ENCODE measurements at places on chromosomes 4 and X.

DNA sequence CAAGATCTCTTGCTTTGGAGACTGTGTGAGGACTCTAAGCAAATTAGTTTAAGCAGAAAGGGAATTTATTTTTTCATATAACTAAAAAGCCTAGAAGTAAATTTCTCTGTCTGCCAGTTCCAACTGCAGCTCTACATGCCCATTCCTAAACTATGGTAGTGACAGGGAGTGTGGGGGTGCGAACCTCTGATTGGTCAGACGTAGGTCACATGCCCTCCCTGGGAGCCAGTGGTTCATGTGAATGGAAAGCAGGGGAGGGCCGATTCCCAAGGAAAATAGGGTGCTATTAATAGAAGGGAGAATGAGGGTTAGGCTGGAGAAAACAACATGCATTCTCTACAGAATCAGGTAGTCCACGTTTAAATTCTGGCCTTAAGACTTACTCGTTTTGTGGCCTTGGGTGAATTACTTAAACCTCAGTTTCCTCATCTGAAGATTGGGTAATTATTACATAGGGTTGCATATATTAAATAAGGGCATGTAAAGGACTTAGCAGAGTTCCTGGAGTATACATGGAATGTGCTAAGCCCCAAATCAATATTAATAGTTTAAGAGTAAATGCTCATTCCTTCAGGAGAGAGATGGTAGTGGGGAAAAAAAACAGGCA, 7.2 kb downstream of the RAB33B start:
- no peak for DNase-seq

- no peak for DNase-seq
These were observed 10.3 kb upstream of the P2RY10 start for GRCh38 chrX:78934866-78935265.

DNA sequence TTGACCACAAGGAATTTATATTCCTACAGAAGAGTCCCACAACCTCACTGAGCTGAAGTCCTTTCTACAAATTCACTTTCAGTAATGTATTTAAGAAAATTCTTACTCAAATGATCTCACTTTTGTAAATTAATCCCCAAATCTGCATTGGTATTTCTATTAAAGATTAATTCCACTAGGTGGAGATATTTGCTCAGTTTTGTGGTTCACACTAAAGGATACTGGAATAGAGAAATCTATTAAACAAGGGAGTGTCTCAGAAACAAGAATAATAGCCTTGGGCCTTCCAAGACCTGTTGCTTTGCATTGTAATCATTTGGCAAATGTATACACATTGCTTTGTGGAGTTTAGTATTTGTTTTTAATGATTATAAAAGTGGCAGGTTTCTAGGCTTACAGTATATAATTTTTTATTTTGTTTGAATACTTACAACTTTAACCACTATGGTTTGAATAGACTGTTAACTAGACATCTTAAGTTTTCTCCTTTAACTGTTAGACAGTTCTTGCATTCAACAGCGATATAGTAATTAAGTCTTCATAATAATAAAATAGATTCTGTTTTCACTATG, 25.9 kb downstream of the CFAP299 start:
- no peak for DNase-seq

DNA sequence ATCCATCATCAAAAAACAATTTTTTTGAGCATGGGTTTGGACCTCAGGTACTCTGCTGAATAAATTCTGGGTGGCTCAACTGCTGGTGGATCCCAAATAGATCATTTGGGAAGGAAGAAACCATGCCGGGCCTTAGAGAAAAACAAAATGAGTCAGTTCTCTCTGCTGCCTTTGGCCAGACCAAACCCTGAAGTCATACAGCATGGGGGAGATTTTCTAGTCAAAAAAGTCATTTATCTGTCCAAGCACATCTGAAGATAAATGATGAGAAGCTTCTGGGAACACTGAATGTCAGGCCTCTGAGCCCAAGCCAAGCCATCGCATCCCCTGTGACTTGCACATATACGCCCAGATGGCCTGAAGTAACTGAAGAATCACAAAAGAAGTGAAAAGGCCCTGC, 261.4 kb downstream of the DHX15 start:
- no peak for DNase-seq

GRCh38 chr4:31183256-31183655, 463.1 kb downstream of the PCDH7 start:
- DNase-seq = no peak
